ENCODE measurements at places on chromosomes 13 and 19.

- DNase-seq = no peak
Measured at GRCh38 chr13:20156702-20157101, 4.2 kb downstream of the GJA3 start.

DNA sequence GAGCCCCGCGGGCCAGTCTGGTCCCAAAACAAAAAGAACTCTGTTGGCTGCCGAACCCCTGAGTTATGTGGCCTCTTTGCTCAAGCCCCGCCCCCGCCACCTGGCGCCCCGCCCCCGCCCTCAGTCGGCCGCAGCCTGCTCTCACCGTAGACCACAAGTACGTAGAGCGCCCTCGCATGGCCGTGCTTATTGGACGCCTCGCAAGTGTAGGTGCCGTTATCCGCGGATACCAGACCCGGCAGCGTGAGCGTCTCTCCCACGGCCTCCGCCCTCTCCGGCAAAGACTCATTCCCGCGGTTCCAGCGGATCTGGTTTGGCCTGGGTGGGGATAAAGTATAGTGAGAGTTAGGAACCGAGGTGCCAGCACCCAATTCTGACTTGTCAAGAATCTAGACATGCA is 5.5 kb upstream of the ZNF428 start:
- no peak for DNase-seq

GRCh38 chr19:4559569-4559968 is at the start of gene SEMA6B:
SEMA6B (minus strand) TSS chr19:4559684; CDS start chr19:4558457, 1,227 bp downstream.
- no peak for DNase-seq

GRCh38 chr19:15268192-15268927 is 36.1 kb upstream of the EPHX3 start:
- DNase-seq = no peak
